ENCODE measurements at places on chromosomes 13 and 19.
A peak's percentile ranks its signal among the peaks of the same experiment; 100 is the strongest.

DNA sequence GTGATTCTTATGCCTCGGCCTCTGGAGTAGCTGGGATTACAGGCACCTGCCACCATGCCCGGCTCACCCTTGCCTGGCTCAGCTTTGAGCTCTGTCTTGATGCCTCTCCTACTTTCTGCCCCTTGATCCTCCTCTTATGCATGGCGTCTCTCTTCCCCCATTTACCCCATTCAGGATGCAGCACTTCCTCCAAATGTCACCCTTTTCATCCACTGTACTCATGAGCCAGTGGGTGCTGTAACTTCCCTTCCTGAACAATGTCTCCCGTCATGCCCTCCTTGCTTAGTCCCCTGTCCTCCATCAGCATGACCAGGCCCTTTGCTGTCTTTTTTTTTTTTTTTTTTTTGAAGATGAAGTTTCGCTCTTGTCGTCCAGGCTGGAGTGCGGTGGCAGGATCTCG lies 3.4 kb upstream of the SIGLEC9 start:
- DNase-seq = peak; percentile 56

GRCh38 chr13:75489502-75490263 lies 7.7 kb upstream of the TBC1D4 start:
- DNase-seq = no peak

DNA sequence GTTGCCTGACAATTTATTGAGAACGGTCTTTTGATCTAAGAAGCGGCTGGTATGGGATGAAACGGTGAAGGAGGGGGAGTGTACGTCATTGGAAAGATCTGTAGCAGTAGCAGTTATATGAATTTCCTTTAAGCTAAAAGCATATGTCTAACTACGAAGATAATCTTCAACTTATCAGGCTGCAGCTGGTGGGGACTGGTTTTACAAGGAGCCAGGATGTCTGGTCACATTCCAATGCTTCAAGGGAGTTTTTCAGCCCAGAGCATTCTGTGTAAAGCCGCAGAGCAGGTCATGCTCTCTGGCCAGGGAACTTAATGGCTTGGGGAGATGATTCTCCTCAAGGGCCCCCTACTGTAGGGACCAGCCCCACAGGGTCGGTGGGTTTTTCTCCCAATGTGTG lies 29.2 kb downstream of the CLEC4M start:
- no peak for DNase-seq

- no peak for DNase-seq
These were observed 440.0 kb downstream of the KCTD12 start for GRCh38 chr13:76446191-76446590.

DNA sequence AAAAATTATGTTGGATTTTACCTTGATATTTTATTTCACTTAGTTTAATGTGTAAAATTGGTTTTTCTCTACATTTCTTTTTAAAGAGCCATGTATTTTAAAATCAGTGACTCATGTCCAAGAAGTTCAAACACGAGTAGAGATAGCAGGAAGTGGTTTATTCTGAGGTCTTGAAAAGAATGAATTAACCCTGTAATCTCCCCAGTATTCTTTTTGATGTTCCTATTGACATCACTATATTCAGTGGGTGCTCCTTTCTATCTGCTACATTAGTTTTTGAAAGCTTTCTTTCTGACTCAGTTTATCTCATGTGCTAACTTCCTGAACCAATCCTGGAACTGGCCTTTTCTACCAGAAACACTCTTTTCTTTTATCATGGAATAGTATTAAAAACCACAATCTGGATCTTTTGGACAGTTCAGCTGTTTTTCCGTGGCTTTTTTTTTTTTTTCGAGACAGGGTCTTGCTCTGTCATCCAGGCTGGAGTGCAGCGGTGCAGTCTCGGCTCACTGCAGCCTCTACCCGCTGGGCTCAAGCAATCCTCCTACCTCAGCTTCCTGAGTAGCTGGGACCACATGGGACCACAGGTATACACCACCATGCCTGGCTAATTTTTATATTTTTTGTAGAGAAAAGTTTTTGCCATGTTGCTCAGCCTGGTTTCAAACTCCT lies 114.9 kb downstream of the PCCA start:
- DNase-seq = no peak

DNA sequence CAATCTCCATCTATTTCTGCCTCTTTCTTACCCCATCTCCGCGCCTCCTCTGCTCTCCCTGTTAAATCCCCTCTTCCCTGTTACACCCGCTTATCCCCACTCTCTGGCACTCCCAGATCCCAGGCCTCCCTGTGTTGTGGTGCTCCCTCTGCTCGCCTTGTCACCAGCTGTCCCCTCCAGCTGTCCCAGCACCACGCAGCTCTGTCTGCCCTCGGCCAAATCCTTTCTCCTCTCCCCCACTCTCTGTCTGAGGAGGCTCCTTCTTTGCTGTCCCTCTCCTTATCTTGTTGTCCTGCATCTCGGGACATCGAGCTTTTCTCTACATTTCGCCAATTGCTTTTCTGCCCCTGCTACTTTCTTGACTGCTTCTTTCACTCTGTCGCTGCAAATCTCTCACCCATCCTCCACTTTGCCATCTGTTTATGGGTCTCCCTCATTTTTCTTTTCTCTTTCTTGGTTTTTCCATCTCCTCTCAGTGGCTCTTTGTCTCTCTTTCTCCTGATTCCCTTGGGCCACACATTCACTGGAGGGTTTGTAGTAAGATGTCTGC lies 941 bp downstream of the ZNF160 start:
- no peak for DNase-seq

DNA sequence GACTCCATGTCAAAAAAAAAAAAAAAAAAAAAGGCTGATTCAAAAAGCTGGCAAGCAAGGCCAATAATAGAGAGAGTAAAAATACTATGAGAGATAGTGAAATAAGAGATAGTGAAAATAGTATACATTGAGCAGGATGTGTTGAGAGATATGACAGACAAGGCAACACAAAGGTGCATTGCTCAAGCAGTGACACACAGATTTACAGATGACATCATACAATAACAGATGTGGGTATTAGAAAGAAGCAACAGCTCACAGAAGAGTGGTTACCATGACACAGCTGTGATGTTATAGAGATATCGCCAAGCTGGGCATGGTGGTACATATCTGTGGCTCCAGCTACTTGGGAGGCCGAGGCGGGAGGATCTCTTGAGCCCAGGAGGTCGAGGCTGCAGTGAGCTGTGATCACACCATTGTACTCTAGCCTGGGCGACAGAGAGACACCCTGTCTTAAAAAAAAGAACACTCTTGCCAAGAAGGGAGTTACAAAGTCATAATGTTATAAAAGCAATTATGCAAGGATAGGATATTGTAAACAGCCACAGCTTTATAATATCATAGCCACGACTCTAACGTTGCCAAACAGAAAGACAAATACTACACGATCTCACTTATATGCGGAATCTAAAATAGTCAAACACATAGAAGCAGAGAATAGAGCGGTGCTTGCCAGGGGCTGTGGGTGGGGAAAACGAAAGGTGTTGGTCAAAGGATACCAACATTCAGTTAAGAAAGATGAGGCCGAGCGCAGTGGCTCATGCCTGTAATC lies 10.3 kb downstream of the TNFSF9 start:
- DNase-seq = no peak

GRCh38 chr13:20728579-20729311 lies 25.2 kb downstream of the IL17D start:
- no peak for DNase-seq

- peak; percentile 96 for DNase-seq
These were observed 2.6 kb upstream of the MCEMP1 start for GRCh38 chr19:7674010-7675005.

- DNase-seq = no peak
These were observed 512.1 kb downstream of the IRS2 start for GRCh38 chr13:109274188-109274821.

GRCh38 chr13:84588023-84588422 lies 705.7 kb upstream of the SLITRK1 start:
- DNase-seq = no peak

GRCh38 chr19:12733369-12734214 lies 892 bp downstream of the TRIR start:
- DNase-seq = no peak

DNA sequence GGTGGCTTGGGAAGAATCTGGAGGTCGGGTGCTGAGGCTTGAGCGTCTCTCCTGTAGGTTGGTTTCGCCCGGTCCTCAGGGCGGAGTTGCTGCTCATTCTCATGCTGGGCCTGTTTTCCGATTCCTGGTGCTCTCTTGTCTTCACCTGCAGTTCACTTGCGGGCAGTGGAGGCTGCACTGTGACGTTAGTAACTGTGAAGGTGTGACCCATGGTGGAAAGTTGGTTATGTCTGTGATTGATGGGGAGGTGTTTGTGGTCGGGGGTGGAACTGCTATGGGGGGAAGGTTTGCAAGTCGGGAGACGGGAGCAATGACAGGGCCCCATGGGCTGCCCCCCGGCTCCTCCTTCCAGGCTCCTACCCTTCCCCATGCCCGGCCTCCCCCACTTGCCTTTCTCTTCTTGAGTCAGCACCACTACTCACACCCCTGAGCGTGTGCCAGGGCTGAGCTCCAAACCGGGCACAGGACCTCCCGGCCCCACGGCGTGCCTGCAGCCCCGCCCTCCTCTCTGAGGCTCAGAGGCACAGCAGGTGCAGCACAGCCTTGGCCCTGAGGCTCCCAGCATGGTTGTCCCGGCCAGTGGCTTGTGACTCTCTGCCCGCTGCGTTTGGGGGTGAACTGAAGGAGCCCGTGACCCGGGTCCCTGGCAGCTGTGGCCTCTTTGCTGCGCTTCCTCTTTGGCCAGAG lies 79.1 kb downstream of the ATP11A start:
- no peak for DNase-seq

DNA sequence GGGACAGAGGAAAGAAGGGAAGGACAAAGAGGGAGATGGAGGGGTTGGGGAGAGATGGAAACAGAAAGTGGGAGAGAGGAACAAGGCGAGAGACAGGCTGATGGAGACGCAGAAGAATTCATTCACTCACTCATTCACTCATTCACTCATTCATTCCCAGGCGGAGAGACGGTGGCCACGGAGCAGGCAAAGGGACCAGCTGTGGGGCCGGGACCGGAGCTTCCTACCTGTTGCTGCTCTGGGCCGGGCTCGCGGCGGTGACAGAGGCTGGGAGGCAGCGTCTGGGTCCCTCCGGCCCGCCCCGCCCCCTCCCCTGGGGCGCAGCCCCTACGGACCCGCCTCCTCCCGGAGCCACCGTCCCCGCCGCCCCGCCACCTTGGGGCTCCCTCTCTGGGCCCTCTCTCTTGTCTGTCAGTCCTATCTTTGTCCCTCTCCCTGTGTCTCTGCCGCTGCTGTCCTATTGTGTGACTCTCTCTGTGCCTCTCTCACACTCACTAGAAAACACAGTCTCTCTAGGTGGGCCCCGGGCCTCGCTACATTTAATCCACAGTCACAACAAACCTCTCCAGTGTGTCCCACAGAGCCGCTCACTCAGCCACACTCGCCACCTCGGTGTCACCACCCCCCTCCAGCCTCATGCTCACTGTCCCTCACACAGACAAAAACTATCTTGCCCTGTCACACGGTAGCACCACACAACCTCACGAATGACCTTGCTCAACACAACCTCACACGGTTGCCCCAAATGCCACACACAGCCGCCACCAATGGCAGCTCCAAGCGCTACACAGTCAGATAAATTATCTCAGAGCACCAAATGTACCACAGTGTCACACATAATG lies at the start of gene GNG8:
TSS of gene GNG8 (minus strand) at position 283 of the 842 bp plus-strand sequence. CDS start 1,520 bp downstream, outside the sequence.
- no peak for DNase-seq

DNA sequence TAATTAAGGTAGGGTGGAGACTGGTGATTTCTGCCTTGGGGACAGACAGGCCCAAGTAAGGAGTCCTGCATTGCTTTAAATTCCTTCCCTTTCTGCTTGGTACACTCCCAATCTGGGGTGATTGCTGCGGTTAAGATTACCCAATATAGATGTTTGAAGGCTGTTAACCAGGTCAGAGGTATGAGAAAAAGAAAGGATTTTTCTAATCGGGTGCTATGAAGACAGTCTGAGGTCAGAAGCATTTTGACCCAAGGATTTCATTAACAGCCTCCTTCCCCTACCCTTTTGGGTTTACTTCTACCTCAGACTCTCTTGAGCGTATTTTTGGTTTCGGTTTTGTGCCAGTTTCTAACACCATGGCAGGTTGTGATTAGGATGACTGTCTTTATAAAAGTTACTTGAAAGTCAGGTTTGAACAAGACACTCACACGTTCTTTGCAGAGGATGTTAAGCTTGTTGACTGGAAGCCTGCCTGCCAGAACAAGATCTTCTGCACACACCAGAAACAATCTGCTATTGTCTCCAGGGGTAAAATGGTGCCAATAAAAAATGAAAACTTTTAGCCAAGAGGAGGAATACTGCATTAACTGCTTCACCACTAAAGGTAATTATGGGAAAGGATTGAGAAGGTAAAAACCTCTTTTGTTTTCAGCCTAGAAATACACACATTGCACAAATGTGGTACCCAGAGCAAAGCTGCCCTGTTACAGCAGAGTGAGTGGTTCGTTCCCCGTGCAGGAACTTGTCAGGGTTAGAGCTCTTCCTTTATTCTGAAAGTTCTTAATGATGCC lies 108.8 kb downstream of the NDFIP2 start:
- peak; percentile 13 for DNase-seq

GRCh38 chr19:10374931-10375330 lies 5.4 kb downstream of the TYK2 start:
- peak; percentile 23 for DNase-seq

GRCh38 chr19:1997353-1998233 lies 17.9 kb downstream of the BTBD2 start:
- no peak for DNase-seq

DNA sequence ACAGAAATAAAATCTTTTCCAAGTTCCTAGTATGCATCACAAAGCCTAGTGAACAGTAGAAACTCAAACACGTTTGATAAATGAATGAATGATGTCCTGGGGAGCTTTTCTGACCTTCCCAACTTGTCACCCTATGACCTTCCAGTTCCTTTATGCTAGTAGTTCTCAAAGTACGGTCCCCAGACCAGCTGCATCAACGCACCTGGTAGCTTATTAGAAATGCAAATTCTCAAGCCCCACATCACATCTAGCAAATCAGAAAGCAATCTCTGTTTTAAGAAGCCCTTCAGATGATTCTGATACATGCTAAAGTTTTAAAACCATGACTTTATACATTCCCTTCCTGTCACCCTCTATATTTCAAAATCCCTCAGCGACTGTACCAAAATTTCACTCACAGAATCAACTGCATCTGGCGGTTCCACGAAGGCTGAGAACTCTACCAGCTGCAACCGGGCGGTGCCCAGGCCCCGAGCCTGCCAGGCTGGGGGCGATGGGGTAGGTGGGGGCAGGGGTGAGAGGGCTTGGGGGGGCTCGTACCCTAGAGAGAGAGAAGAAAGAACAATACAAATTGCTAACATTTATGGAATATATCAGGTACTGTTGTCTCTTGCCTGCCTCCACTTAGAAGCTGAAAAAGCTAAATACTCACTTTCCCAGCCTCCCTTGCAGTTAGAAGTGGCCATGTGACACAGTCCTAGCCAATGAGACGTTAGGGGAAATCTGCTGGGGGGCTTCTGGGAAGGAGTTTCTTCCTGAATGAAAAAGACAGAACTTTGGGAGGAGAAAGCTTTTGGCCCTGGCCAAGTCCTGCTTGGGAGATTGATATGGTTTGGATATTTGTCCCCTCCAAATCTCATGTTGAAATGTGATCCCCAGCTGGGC lies 13.3 kb downstream of the CD37 start:
- DNase-seq = no peak

GRCh38 chr19:1166872-1167573 lies 7.0 kb downstream of the SBNO2 start:
- DNase-seq = no peak

GRCh38 chr13:72692884-72693514 lies 34.4 kb downstream of the MZT1 start:
- DNase-seq = no peak
